ENCODE measurements at places on chromosomes 16 and 17. TPM values are rescaled to one million over a fixed set of nuclear protein-coding genes. Genes with fewer than 3 reads are reported as not detected.

- no peak overlapping the region for H3K27ac ChIP-seq
- peaks cover 16% of the 10 kb centered on the region for H3K4me1 ChIP-seq
- H3K4me3 ChIP-seq: no peak overlapping the region
- peaks cover 4% of the 10 kb centered on the region for H3K36me3 ChIP-seq
- peak; percentile 24 for DNase-seq
- H3K27me3 ChIP-seq: no peaks in the 10 kb centered on the region
Observed at GRCh38 chr16:586047-586644, 3.7 kb upstream of the RAB40C start.

DNA sequence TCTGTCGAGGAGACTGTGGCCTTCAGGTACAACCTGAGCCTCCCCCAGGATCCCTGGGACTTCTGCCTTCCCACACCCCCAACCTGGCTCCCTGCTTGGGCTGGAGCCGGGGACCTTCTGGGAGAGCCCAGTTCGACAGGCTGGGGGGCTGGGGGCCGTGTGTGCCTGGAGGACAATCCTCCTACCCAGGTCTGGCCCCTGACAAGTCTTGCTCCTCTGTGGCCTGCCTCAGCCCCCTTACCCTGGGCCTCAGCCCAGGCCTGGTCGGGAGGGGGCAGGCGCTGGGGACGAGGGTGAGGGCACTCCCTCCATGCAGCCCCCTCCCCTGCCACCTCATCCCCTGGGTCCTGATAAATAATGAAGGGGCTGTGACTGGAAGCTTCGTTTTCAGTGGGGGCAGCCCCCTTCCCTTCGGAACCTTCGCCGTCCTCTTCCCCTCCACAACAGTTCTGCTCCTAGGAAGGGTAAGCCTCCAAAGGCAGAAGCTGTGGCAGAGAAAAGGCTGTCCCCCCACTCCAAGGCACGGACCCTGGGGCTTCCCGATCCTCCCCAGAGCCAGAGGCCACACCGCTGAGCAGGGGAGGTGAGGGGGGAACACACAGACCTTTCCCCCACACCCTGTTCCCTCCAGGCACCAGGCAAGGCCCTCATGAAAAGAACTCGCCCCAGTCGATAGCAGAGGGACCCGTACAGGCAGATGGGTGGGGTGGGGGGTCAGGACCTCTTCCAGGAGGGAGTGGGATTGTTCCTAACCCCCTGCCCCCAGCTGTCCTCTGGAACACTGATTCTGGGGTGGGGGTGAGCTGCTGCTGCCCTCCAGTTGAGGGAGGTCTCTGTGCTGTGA is 5.0 kb upstream of the BAHCC1 start:
- DNase-seq: no peak
- no peak overlapping the region for H3K4me3 ChIP-seq
- H3K27ac ChIP-seq: no peak overlapping the region
- 0 out of 2 replicates have a peak, but pooled peaks cover 1% of the 10 kb centered on the region for H3K36me3 ChIP-seq
- peaks cover 24% of the 10 kb centered on the region for H3K4me1 ChIP-seq

GRCh38 chr17:34291721-34292348 is 6.3 kb downstream of the CCL11 start:
- DNase-seq: no peak
- no peaks in the 10 kb centered on the region for H3K36me3 ChIP-seq
- no peak overlapping the region for H3K4me3 ChIP-seq

DNA sequence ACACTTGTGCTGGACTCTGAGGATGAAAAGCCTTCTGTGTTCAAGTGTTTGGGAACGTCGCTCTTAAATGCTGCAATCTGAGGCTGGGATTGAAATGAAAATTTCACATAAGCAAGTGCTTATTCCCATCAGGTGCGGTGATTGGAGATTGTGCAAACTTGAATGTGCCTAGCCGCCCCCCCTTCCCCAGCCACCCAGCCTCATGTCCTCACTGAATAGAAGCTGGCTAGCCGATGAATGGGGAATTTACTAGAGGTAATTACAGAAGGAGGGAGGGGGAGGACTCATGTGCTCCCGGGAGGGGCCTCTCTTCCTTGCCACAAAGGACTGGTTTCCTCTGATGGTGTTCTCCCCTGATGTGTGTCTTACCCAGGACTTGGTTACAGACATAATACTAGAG is 544.8 kb upstream of the EEF2KMT start:
- H3K4me3 ChIP-seq: no peak overlapping the region
- no peaks in the 10 kb centered on the region for H3K36me3 ChIP-seq
- H3K27me3 ChIP-seq: no peaks in the 10 kb centered on the region
- DNase-seq: no peak
- no peak overlapping the region for H3K27ac ChIP-seq
- no peaks in the 10 kb centered on the region for H3K4me1 ChIP-seq

WNT9B gene
- not detected for polyA plus RNA-seq

GRCh38 chr16:78877114-78877655 is 723.4 kb downstream of the MAF start:
- no peak overlapping the region for H3K27ac ChIP-seq
- H3K4me1 ChIP-seq: no peaks in the 10 kb centered on the region
- no peak overlapping the region for H3K4me3 ChIP-seq
- H3K27me3 ChIP-seq: no peaks in the 10 kb centered on the region

OTOP2 gene
- not detected for polyA plus RNA-seq

OXLD1 gene
- 22.3 TPM for polyA plus RNA-seq

SLX4 gene
- 3.1 TPM for polyA plus RNA-seq

Measured in IMR-90 (cell line).